Kidney glomerular epithelial cell (primary cell): ENCODE measurements at places on chromosomes 5 and 9.

DNA sequence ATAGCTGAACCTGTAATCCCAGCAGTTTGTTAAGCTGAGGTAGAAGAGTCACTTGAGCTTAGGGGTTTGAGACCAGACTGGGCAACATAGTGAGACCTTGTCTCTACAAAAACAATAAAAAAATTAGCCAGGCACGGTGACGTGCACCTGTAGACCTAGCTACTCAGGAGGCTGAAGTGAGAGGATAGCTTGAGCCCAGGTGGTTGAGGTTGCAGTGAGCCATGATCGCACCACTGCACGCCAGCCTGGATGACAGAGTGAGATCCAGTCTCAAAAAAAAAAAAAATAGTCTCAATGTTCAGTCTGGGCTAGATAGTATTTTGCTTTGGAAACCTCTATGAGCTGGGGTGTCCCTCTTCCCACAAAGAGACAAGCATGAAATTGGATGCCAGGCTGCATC lies 51.9 kb upstream of the IQGAP2 start:
- no peak for DNase-seq

GRCh38 chr9:96719521-96719920 lies 58.4 kb downstream of the ZNF510 start:
- DNase-seq, result no peak

DNA sequence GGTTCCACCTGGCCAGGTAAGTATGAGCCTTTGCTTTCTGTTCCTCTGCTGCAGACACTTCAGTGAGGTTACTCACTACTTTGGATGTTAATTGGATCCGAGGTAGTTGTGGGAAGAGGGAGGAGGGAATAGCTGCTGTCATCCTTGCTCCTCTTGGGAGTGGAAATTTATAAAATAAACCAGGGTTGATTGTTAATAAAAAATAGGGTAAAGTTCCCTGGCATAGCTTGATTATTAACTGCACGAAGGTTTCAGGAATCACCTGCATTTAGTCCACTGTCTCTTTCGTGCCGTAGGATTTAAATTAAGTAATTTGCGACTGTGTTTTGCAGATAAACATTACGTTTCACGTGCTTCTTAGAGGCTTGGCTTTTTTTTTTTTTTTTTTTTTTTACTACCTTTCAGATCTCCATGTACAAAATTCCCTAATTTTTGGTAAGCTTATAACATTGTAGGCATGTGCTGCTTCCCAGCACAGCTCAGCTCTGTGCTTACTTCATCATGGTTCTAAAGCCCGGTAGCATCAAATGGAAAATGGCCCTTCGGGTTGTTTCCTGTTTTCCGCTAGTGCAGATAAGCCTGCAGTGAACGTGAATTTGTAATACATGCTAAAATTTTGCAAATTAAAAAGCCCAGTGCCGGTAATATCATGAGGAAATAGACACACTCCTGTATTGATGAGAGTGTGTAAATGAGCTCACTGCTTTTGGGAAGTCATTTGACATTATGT lies 26.9 kb upstream of the LTC4S start:
- DNase-seq, result peak; percentile 58

GRCh38 chr5:149680810-149681221 lies 49.3 kb upstream of the PPARGC1B start:
- no peak for DNase-seq

DNA sequence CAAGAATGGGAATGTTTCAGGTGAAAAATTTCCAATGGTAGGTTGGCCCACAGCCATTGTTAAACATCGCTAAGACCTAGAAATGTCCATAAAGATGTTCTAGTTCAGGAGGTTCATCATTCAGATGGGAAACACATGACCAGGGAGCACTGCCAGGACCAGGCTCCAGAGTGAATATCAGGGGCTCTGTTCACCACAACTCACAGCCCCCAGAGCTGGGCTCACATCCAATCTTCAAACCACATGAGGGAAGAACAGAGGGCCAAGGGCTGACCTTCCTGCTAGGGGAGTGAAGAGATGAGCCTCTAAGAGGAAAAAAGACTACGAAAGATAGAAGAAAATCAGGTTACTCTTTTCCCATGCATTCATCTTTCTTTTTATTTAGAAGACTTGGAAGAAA lies 205.8 kb downstream of the SEMA5A start:
- no peak for DNase-seq

DNA sequence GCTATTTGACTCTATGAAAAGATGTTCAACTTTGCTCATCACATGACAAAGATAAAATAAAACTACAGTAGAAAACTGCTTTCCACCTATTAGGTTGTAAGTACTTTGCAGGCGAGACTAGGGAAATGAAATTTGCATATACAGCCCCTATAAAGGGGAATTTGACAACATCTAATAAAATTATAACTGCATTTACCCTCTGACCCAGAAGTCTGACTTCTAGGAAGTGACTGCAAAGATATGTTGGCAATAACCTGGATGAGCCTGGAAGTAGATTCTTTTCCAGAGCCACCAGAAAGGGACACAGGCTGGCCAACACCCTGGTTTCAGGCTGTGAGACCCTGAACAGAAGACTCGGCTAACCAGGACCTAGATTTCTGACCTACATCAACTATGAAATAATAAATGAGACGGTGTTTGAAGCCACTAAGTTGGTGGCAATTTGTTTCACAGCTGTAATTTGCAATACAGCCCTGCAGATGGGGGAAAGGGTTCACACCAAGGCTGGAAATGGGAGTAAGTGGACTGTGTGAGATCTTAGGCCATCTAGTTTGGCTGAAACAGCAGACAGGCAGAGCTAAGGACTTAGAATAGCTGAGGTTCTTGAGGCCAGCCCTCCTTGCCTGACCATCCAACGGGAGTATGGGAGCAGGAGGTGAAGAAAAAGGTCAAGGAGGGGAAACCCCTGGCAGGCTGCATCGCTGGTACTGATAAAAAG lies 106.6 kb downstream of the SIL1 start:
- no peak for DNase-seq

DNA sequence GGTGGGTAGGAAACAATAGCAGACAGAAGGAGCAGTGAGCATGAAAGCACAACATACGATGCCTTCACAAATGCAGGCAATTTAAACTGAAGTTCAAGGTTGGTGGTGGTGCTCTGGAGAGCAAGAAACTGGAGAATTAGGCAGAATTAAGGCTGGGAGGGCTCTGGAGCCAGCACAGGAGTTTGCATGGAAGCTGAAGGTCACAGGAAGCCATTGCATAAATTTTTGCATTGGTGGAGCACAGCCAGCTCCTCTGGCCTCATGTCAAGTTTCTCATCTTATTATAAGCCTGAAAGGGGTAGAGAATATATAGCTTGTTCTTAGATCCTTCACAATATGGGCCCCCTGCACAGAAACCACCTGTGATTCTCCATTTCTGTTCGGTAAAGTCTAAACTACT lies 207.4 kb downstream of the PAPPA start:
- no peak for DNase-seq

DNA sequence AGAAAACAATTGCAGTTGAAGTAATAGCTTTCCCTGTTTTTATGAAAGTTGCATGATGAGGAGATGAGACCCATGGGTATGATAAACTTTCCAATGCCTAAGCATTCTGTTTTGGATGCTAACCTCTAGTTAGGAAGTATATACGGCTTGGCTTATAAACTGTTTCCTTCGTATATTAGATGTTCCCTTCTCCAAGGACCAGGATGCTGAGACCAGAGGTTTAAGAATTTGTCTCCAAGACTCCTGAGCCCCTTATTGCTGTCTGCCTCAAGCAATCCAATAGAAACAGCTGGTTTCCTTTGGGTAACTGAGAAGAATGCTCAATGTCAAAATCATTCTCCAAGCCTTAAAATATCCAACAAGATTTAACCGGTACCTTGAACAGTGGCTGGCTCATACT lies 12.2 kb upstream of the TNC start:
- DNase-seq, result no peak

DNA sequence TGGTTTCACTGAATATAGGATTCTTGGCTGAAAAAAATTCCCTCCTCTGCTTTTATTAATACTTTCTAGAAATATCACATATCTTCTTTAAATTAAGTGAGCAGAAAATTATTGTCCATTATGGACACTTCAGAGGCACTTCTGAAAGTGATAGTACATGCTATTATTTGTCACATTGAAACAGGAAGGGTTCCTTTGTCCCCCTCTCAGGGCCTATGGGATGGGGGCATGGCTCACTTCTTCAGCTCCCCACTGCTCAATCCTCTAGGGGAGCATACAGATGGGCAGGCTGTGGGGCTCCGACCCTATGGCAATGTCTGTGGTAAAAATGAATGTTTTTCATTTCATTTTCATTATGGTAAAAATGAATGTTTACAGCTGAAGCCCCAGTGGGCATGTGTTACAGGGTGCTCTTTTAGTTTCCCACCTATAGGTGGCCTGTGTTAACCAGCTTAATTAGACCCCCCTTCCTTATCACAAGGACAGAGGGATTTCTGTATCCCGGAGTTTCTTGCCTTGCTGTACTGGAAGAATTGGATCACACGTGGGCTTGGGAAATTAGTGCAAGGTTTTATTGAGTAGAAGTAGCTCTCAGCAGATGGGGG lies 1225.2 kb downstream of the PTPRD start:
- DNase-seq, result no peak

GRCh38 chr5:20245432-20245974 lies 257.5 kb upstream of the CDH18 start:
- no peak for DNase-seq

DNA sequence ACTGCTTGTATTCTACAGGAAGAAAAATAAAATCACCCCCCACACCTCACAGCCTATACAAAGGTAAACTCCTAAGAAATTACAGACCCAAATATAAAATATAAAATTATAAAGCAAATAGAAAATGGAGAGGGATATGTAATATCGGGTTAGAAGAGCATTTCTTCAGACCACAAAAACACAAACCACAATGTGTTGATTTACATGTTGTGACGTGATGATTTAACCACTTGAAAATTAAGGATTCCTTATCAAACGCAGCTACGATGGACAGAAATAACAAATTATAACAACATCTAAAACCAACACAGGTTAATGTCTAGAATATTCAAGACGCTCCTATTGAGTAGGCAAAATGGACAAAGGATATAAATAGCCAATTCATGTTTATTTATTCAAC lies 26.3 kb downstream of the SSBP2 start:
- no peak for DNase-seq

DNA sequence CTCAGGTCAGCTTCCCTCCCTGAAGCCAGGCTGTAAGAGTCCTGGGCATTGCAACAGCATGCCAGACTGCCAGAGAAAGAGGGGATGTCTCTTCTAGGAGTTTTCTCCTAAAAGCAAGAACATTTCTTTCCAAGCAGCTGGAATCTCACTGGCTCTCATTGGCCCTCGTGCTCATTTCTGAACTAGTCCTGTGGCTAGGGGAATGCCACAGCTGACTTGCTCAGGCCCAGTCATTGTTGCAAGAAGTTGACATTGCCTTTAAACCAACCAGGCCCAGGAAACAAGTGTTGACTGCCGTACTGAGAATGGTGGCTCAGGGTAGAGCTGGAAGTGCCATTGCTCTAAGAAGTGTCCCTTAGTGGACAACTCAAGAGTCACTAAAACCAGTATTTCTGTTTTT lies 15.0 kb upstream of the CEP120 start:
- DNase-seq, result no peak

DNA sequence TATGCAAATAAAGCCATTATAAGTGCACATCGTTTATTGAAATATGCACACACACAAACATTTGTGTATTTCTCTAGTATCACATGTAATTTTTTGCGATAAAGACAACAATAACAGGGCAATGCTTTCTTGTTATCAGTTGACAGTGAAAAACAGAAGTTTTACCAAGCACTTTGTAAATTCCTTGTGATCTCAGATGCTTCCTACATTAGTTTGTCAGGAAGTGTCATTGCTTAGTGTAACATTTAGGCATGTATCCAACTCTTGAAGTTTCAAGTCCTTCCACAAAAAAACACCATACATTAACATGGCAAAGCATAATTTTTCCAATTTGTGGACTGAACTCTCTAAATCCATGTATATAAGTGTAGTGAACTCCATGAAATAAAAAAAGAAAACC lies 46.4 kb downstream of the MOCS2 start:
- DNase-seq, result no peak

- peak; percentile 81 for DNase-seq
Measured at GRCh38 chr9:96417051-96417586, 1.1 kb downstream of the ZNF367 start.

DNA sequence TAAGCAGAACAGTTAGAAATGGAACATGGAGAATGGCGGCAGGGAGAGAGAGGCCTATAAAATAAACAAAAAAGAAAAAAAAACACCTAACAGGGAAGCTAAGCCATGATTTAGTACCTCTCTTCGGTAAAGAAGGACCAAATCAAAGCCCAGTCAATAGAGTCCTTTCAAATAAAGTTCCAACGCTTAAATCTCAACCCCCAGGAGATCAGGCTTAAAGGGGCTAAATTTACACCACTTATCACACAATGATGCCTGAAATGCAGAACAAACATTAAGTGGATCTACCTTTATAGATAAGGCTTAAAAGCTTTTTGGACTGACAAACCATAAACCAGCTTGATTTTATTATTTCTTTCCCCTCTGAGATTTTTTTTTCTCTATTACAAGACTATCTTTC lies 66.3 kb downstream of the PRELID2 start:
- DNase-seq, result no peak

DNA sequence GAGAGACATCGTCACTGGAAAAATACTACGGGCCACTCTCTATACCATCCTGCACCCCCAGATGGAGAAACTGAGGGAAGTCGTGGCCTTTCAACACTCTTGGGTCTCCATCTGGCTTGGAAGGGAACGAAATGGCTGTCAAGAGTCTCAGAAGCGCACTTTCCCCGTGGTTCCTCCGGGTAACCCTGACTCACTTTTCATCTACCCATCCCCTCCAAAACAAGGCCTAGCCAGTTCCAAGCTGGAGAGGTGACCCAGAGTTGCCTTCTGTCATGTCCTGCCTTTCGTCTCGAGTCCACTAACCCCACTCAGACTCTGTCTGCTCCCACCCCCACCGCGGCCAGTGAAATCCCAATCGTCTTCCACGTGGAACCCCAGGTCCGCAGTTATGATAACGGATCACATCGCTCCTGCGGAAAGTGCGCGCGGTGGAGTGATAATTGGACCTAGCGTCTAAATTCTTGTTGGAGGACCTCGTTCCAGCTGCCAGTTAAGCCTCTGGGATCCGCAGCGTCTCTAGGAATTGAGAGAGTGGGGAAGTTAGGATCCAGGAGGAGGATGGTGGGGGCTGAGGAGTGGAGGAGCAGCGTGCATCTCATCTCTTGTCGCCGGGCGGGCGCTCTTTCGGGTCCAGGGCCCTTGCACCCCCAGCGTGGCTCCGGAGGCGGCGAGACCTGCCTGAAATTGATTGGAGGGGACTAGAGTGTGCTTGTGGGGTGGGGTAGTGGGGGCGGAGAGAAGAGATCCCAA lies 4.6 kb downstream of the CDKN2A start:
- DNase-seq, result no peak

- no peak for DNase-seq
Measured at GRCh38 chr5:173808079-173808808, 79.9 kb upstream of the CPEB4 start.

GRCh38 chr9:89418882-89419640 lies 78.9 kb downstream of the SEMA4D start:
- no peak for DNase-seq

DNA sequence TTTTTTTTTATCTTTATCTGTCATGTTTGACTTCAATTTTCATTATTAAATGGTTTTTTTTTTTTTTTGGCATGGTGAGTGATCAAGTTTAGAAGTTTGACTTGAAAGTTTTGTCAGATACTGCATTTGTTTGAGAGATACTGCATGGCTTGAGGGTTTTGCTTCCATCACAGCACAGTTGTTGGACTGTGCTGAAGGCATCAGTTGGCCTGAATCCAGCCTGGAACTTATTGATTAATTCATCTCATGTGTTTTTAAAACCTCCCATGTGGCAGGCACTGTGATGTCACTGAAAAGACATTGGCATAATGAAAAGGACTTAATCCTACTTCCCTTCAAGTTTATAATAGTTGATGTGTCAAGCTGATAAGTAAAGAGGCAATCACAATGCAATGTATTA lies 128.4 kb downstream of the FGF10 start:
- no peak for DNase-seq
